Activated naive CD8-positive, alpha-beta T cell treated with anti-CD3 and anti-CD28 coated beads, Interleukin-2, amount 10 ng/mL, durations not matched to agents 7 days and 5 days (primary cell): ENCODE measurements at places on chromosomes 1 and 21.

- H3K4me1 ChIP-seq = peaks cover 47% of the 10 kb centered on the region
- DNase-seq = no peak
- no peaks in the 10 kb centered on the region for H3K36me3 ChIP-seq
- H3K4me3 ChIP-seq = no peak overlapping the region
- peak overlapping the region; percentile 5 for H3K27ac ChIP-seq
Measured at GRCh38 chr1:23610677-23611076, 51.4 kb upstream of the ID3 start.

DNA sequence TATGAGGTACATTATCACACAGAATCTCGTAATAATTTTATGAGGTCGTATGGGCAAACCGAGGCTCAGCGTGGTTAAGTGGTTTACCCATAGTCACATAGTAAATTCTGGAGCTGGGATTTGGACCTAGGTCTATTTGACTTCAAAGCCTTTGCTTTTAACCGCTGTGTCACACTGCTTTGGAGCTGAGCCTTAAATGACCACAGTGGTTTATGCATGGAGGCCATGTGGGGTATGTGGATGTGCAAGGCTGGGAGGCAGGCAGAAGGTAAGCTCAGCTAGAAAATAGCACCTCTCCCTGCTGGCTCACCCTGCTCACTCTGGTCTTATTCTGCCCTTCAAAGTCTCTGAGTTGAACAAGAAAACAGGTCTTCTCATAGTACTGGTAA, 269.5 kb downstream of the TRABD2B start:
- H3K36me3 ChIP-seq = no peaks in the 10 kb centered on the region
- H3K27ac ChIP-seq = no peak overlapping the region
- peaks cover 3% of the 10 kb centered on the region for H3K4me1 ChIP-seq
- H3K4me3 ChIP-seq = no peak overlapping the region
- H3K27me3 ChIP-seq = peaks cover 49% of the 10 kb centered on the region
- DNase-seq = no peak

DNA sequence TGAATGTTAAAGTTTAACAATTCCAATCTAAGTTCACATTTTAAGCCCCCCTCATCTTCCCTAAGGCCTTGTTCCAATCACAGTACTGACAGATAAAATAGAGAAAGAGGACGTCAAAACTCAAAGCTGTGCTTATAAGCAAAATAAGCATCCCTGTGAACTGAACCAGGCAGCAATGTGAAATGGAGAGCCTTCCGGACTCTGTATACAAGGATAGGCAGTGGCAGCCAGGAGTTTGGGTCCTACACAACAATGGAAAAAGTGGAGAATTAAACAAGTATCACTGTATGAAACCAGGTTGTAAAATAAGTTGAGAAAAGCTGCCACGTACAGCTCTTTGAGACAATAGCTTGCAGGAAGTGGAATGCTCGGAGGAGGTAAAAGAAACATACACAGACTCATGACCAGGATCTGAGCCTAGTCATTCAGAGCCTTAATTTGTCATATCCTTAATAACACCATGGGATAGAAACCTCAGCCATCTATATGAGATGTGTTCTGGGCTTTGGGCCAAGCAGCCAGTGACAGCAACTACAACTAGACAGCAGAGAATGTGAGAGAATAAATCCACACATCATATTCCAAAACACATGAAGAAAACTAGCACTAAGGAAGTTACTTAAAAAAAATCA, 55.2 kb upstream of the PALMD start:
- no peak overlapping the region for H3K27ac ChIP-seq
- no peaks in the 10 kb centered on the region for H3K36me3 ChIP-seq
- no peak for DNase-seq
- H3K4me3 ChIP-seq = no peak overlapping the region
- peaks cover 14% of the 10 kb centered on the region for H3K27me3 ChIP-seq
- no peaks in the 10 kb centered on the region for H3K4me1 ChIP-seq

DNA sequence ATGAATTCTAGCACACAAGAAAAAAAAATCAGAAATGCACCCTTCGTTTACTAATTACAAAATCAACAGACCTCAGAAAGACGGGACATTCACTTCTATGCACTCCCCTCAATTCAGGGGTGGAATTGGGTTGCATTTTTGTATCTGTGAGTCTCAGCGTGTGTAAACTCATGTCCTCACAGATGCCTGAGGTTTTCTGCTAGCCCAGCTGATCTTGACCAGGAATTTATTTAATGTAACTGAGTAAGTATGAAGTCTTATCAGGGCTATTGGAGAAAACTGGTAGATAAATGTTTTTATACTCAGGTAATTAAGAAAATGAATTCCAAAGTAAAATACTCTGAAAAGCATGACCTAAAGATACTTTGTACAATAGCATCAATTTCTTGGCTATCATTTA, 167.7 kb downstream of the RUNX1 start:
- H3K4me3 ChIP-seq = no peak overlapping the region
- H3K4me1 ChIP-seq = peaks cover 10% of the 10 kb centered on the region
- no peaks in the 10 kb centered on the region for H3K27me3 ChIP-seq
- H3K36me3 ChIP-seq = peaks cover 5% of the 10 kb centered on the region

- H3K27me3 ChIP-seq = no peaks in the 10 kb centered on the region
- peak overlapping the region; percentile 93 for H3K4me3 ChIP-seq
- DNase-seq = no peak
- peaks cover 15% of the 10 kb centered on the region for H3K4me1 ChIP-seq
Measured at GRCh38 chr1:109040627-109040988, 1.3 kb downstream of the WDR47 start.

GRCh38 chr21:25537174-25537573, 70.1 kb downstream of the MRPL39 start:
- no peaks in the 10 kb centered on the region for H3K4me1 ChIP-seq
- H3K4me3 ChIP-seq = no peak overlapping the region
- no peak overlapping the region for H3K27ac ChIP-seq
- DNase-seq = no peak

GRCh38 chr1:101509370-101509769, 272.6 kb downstream of the S1PR1 start:
- H3K27ac ChIP-seq = no peak overlapping the region
- H3K4me1 ChIP-seq = no peaks in the 10 kb centered on the region
- peaks cover 4% of the 10 kb centered on the region for H3K27me3 ChIP-seq
- H3K4me3 ChIP-seq = no peak overlapping the region
- no peaks in the 10 kb centered on the region for H3K36me3 ChIP-seq

DNA sequence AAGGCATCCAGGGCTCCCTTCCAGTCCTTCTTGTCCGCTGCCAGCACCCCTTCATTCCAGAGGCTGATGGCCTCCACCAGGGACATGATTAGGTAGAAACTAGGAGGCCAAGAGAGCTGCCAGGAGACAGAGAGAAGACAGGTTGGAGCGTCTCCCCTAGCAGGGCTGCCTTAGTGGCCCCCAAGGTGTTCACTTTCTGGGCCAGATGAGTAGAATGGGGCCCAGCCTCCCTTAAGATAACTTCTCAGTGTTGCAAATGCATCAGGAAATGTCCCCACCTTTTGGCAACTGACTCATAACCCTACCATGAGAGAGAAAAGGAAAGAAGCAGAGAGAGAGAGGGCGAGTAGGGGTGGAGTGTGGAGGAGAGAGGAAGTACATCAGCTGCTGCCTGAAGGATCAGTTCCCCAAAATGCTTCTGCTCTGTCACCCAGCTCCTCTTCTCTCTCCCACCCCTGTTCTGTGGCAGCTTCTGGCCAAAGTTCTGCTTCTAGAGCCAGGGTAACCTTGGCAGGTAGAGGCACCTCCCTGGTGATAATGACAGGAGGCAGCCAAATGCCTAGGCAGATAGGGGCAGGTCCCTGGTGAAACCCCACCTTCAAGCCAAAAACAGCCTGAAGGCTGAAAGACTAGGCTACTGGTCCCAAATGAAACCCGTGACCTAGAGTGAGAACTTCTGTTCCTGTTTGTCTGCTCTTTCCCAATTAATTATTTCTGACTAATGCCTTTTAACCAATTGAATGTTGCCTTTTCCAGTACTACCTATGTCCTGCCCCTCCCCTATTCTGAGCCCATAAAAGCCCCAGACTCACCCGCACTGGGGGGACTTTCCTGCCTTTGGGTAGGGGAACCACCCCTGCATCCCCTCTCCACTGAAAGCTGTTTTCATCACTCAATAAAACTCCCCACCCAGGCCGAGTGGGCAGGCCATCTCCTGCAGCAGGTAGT, at the start of gene NCF2:
Gene NCF2 (minus strand): TSS at position 216 of the 948 bp plus-strand sequence. CDS start 130 bp downstream, at position 86.
- peak; percentile 52 for DNase-seq
- peaks cover 3% of the 10 kb centered on the region for H3K27me3 ChIP-seq
- peak within 1 kb of the TSS; percentile 75 for H3K4me3 ChIP-seq
- H3K27ac ChIP-seq = peak within 1 kb of the TSS; percentile 93
- no peaks in the 10 kb centered on the region for H3K36me3 ChIP-seq
- peaks cover 24% of the 10 kb centered on the region for H3K4me1 ChIP-seq

DNA sequence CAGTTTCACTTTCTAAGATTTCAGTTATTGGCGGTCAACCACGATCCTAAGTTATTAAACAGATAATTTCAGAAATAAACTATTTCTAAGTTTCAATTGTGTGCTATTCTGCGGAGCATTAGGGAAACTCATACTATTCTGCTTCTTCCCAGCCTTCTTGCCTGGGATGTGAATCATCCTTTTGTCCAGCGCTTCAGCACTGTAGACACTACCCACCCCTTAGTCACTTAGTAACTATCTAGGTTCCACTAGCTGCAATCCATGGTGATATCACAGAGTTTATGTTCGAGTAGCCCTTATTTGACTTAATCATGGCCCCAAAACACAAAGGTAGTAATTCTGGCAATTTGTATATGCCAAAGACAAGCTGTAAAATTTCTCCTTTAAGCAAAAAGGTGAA, 279.9 kb upstream of the ADAMTS5 start:
- H3K4me3 ChIP-seq = no peak overlapping the region
- H3K27ac ChIP-seq = no peak overlapping the region
- H3K4me1 ChIP-seq = no peaks in the 10 kb centered on the region
- H3K27me3 ChIP-seq = no peaks in the 10 kb centered on the region

- DNase-seq = no peak
- no peaks in the 10 kb centered on the region for H3K4me1 ChIP-seq
- peaks cover 34% of the 10 kb centered on the region for H3K27me3 ChIP-seq
- no peaks in the 10 kb centered on the region for H3K36me3 ChIP-seq
- no peak overlapping the region for H3K27ac ChIP-seq
Measured at GRCh38 chr1:205449750-205450443, 5.9 kb downstream of the BLACAT1 start.

- no peak for DNase-seq
- no peak overlapping the region for H3K4me3 ChIP-seq
- H3K27me3 ChIP-seq = no peaks in the 10 kb centered on the region
- H3K4me1 ChIP-seq = peaks cover 12% of the 10 kb centered on the region
Measured at GRCh38 chr21:32776743-32777142, 5.2 kb upstream of the PAXBP1 start.

DNA sequence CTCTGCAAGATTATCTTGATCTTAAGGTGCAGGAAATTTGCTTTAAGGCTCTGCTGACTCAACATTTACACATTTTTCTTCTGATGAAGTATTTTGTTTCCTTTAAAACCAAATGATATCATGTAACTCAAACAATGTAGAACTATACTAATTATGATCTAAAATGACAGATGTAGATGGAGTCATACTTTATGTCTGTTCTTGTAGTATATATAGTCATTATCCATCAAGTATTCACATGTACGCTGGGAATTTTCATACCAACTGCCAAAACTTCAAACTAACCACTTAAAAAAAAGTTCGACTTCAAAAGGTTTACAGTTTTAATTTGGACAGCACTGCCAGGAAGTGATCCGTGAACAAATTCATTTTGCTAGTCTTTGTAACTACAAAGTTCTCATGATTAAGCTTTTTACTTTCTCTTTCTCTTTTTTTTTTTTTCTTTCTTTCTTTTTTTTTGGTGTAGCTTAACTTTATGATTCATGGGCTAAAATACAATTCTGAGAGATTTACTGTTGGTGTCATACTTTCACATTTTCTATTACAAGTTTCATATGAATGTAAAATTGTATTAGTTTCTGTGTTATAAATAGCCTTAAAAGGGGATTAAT, 509.0 kb upstream of the CXADR start:
- no peak overlapping the region for H3K4me3 ChIP-seq
- no peaks in the 10 kb centered on the region for H3K36me3 ChIP-seq
- no peak overlapping the region for H3K27ac ChIP-seq
- DNase-seq = no peak
- no peaks in the 10 kb centered on the region for H3K27me3 ChIP-seq

DNA sequence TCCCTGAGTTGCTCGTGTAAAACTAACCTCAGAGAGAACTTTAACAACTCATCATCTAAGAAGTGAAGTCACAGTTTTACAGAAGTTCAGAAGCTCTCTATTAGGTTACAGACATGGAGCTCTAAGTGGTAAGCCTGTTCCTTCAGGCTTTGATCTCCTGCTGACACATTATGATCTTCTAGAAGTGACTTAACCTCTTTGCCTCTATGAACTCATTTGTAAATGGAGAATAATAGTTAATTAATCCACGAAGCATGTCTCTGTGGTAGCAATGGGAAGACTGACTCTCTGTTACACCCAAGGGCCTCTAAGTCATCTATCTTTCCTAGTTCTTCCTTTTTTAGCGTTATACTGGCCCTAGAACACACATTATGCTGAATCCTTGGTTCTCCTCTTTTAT, 157.9 kb upstream of the NRIP1 start:
- H3K4me3 ChIP-seq = no peak overlapping the region
- H3K27me3 ChIP-seq = peaks cover 4% of the 10 kb centered on the region
- H3K4me1 ChIP-seq = no peaks in the 10 kb centered on the region
- no peak for DNase-seq

DNA sequence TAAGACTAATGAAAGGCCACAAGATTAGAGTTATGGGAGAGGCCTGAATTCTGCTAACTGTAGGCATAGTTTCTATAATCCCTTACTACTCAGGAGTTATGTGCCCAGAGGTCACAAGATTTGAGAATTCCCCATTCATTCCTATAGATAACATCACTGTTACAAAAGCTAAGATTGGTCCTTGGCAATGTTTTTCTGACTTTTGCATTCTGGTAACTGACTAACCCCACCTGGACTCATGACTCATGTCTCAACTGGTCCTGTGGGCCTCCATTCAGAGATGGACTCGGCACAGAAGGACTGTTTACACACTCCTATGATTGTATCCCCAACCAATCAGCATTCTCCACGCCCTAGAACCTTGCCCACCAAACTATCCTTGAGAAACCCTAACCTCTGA, 249.0 kb upstream of the ZP4 start:
- DNase-seq = no peak
- H3K4me3 ChIP-seq = no peak overlapping the region

- peak; percentile 31 for DNase-seq
- peak overlapping the region; percentile 52 for H3K4me3 ChIP-seq
- H3K27ac ChIP-seq = no peak overlapping the region
- H3K4me1 ChIP-seq = peaks cover 7% of the 10 kb centered on the region
- H3K36me3 ChIP-seq = no peaks in the 10 kb centered on the region
- H3K27me3 ChIP-seq = peaks cover 3% of the 10 kb centered on the region
Measured at GRCh38 chr1:2644171-2644570, 11.4 kb upstream of the MMEL1 start.

DNA sequence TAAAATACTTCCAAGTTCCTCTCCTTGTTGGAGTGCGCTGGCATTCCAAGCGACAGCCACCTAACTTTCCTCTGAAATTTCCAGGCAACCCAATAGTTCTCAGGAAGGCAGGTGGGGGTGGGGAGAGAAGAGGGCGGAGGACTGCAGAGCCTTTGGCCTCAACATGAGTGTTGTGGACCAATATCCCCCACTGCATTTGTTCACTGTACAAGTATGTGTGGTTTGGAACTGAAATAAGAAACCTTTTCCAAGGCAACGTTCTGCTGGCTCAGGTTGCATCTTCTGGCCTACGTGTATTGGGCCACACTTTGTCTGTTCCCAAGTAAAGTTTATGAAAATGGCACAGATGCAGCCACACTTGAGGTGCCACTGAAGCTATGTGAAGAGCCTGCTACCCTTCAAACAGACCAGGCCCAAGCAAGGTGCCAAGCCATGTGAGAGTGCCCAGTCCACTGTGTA, 153.4 kb downstream of the DHRS3 start:
- H3K4me3 ChIP-seq = no peak overlapping the region
- no peaks in the 10 kb centered on the region for H3K27me3 ChIP-seq
- DNase-seq = no peak
- peaks cover 56% of the 10 kb centered on the region for H3K36me3 ChIP-seq
- H3K4me1 ChIP-seq = peaks cover 26% of the 10 kb centered on the region
